ENCODE measurements at places on chromosomes 12 and 14.

DNA sequence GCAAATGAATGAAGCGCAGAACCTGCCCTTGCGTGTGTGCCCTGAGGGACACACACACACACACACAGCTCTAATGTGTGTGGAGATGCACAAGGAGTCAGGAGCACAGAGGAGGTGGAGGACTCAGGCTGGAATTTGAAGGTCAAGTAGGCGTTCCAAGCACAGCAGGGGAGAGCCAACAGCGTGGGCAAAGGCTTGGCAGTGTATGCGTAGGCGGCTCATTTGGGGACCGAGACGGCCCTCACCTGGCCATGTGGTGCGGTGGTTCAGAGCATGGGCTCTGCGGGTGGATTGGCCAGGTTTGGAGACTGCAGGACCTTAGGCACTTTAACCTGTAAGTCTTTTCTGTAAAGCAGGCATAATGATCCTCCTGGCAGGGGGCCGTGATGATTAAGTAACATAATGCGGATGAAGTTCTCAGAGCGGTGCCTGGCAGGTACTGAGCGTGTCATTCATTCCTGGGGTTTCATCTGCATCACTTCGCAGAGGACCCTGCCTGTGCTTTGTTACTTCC is 69.5 kb upstream of the SLC24A4 start:
- DNase-seq, result no peak

- DNase-seq, result no peak
These were observed 14.1 kb downstream of the CCDC85C start for GRCh38 chr14:99589651-99590530.

DNA sequence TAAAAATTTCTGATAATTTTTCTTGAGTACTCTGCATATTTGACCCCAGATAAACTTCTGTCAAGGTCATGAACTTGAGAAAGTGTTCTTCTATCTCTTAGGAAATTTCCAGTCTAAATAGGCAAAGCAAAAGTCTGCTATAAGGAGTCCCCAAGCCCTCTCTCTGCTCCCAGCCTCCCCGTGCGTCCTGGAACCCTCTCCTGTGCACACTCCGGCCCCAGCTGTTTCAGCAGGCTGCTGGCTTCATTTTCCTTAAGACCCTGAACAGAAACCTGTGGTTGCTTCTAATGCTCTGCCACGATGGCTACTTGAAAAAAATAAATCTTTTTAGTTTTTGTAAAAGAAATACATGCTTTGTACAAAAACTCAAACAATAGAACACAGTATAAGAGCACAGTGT is 14.7 kb downstream of the KRT2 start:
- DNase-seq, result no peak

GRCh38 chr14:84670796-84671195 is 859.1 kb upstream of the FLRT2 start:
- DNase-seq, result no peak

GRCh38 chr12:58629376-58629775 is 290.9 kb downstream of the LRIG3 start:
- DNase-seq, result no peak

DNA sequence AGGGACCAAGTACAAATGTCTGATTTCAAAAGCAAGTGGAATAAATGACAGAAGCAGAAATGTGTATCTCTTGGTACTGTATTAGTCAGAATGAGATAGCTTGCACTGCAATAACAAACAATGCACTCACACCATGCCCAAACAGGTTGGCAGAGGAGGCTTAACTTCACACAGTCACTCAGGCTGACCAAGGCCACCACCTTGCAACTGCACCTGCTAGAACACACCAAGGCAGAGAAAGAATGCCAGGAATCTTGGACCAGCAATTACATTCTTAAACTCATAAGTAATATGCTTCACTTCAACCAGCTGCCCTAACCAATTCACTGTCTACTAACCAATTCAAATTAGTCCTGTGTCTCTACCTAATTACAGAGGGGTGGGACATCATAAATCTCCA is 378.3 kb downstream of the BCL11B start:
- no peak for DNase-seq

DNA sequence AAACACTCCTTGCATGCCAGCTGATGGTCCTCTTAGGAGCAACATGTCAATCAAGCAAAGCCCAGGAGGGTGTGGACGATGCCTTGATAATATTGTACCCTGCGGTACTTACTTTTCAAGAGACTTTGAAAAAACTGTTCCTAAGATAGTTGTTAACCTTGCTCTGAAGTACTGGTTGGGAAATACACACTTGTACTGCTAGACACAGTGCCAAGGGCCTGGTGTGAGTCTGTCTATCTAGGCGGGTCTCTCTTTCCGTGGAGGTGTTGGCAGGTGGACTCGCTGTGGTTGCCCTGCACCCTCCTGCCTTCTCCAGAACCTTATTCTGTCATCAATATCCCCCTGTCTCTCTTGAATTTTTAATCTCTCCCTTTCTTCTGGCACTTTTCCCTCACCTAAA is 189.4 kb downstream of the NRXN3 start:
- no peak for DNase-seq

DNA sequence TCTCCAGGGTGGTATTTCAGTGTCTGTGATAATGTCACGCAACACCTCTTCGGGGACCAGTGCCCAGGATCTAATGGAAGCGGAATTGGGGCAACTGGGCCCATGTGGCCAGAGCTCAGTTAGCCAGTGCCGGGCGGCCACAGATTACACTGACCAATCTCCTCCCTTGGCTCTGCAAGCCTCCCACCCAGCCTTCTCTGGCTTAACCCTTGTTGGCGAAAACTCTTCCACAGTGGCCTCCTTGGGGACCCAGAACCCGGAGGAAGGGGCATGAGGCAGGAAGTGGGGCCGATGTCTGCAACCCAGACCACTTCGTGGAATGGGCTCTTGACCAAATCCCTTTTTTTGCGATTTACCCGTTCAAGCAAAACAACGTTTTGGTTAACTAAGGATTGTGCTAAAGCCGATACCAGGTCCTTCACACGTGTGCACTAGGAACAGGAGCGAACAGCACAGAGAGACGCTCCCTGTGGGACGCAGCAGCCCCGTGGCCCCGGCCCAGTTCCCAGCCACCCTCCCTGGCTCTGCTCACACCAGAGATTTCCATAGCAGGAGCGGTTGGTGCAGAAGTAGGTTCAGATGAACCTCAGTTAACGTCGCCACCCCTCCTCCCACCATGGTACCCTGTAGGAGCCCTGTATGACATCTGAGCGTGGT is 38.2 kb downstream of the SLC8B1 start:
- DNase-seq, result no peak

DNA sequence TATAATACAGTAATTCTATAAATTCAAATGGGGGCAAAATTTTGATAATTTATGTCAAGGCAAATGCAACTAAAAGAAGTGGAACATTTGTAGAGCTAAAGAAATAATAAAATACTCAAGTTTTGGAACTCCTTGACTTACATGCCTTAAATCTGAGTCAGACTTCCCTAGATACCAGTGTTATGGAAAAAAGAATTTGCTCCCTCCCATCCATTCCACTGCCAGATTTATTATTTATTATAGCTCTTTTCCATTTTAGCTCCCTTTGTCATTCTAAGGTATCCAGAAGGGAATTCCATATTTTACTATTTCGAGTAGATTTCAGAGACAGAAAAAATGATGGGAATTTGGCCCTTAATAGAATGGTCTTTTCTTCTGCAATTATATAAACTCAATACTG is 44.0 kb downstream of the RHOJ start:
- DNase-seq, result no peak

DNA sequence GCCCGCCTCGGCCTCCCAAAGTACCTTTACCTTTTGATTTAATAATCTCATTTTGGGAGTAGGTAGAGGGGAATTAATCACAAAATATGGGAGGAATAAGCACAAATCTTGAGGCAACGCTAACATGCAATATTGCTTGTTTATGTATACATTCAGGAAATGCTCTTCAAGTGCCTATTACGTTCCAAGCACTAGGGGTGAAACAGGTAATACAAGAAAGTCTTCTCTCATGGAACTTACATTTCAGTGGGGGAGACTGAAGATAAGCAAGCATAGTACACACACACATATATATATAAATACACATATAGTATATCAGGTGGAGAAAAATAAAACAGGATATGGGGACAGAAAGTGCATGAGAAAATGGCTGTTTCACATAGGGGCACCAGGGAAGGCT is 19.0 kb upstream of the ERC1 start:
- DNase-seq, result no peak

- no peak for DNase-seq
These were observed 20.4 kb upstream of the GPATCH2L start for GRCh38 chr14:76131071-76131965.

Measured in T-helper 17 cell (primary cell).